ENCODE measurements at places on chromosomes 5 and 9.

GRCh38 chr5:171024084-171024483, 162.3 kb downstream of the RANBP17 start:
- no peak for DNase-seq

DNA sequence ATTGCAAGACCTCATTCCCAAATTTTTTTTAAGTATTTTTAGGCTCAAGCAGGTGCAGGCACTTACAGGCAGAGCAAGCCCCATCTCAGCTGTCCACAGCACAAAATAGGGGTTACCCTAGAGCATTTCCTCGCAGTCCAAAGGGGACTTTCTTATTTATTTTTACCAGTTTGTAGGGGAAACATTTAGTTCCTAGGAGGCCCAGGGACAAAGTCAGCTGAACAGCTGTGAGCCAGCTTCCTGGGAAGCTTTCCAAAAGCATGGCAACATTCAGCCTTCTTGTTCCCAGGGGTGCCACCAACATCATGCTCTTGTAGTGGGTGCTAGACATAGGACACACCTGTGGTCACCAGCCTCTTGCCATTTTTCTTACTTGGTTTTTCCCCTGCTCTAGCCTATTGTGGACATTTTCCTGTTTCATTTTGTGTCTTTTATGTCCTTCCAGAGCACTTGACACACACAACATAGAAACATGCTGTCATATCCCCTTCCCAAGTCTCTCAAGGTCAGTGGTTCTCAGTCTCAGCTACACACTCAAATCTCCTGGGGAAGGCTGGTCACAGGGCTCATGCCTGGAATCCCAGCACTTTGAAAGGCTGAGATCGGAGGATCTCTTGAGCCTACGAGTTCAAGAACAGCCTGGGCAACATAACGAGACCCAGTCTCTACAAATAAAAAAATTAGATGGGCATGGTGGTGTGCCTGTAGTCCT, 38.2 kb downstream of the HAVCR1 start:
- DNase-seq: no peak

DNA sequence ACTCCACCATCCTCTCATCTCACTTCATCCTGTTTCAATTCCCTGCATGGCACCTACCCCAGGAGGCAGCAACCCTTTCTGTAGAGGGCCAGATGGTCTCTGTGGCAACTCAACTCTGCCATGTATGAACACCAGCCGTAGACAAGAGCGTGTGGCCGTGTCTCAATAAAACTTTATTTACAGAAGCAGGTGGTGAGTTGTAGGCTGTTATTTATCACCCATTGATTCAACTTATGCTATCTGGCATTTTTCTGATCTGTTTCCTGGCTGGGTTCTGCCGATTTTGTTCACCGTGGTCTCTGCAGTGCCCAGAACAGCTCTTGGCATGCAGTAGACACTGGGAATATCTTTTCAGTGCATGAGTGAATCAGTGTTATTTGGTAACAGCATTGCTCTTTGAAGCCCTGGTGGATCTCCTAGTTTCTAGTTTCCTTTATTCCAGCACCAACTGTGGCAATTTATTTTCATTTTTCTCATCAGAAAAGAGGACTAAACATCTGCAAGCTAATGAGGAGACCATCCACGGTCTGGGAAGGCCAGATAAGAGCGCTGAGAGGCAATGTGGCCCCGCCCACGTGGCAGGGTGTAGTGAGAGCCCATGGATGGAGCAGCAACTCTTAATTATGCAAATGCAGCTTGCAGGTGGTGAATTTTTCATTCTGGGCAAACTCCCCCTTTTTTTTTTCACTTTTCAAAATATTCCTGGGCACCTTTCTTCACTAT, 77.9 kb downstream of the CTSL start:
- DNase-seq: no peak

GRCh38 chr5:113142186-113142585, 165.6 kb downstream of the DCP2 start:
- DNase-seq: no peak

DNA sequence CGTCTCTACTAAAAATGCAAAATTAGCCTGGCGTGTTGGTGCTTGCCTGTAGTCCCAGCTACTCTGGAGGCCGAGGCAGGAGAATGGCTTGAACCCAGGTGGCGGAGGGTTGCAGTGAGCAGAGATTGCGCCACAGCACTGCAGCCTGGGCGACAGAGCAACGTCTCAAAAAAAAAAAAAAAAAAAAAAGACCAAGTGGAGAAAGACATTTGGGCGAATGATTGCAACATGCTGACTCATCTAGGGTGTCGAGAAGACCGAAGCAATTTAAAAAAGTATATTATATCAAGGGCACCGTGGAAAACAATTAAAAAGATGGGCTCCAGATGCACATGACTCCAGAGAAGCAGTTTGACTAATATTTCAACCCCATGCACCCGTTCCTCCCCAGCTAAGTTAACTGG, 9.2 kb downstream of the KLF4 start:
- peak; percentile 69 for DNase-seq

DNA sequence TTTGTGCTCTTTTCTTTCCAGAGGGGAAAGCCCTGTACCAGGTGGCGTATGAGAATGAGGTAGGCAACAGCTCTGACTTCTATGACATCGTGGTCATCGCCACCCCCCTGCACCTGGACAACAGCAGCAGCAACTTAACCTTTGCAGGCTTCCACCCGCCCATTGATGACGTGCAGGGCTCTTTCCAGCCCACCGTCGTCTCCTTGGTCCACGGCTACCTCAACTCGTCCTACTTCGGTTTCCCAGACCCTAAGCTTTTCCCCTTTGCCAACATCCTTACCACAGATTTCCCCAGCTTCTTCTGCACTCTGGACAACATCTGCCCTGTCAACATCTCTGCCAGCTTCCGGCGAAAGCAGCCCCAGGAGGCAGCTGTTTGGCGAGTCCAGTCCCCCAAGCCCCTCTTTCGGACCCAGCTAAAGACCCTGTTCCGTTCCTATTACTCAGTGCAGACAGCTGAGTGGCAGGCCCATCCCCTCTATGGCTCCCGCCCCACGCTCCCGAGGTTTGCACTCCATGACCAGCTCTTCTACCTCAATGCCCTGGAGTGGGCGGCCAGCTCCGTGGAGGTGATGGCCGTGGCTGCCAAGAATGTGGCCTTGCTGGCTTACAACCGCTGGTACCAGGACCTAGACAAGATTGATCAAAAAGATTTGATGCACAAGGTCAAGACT, 10.3 kb downstream of the PCYOX1L start:
- no peak for DNase-seq

DNA sequence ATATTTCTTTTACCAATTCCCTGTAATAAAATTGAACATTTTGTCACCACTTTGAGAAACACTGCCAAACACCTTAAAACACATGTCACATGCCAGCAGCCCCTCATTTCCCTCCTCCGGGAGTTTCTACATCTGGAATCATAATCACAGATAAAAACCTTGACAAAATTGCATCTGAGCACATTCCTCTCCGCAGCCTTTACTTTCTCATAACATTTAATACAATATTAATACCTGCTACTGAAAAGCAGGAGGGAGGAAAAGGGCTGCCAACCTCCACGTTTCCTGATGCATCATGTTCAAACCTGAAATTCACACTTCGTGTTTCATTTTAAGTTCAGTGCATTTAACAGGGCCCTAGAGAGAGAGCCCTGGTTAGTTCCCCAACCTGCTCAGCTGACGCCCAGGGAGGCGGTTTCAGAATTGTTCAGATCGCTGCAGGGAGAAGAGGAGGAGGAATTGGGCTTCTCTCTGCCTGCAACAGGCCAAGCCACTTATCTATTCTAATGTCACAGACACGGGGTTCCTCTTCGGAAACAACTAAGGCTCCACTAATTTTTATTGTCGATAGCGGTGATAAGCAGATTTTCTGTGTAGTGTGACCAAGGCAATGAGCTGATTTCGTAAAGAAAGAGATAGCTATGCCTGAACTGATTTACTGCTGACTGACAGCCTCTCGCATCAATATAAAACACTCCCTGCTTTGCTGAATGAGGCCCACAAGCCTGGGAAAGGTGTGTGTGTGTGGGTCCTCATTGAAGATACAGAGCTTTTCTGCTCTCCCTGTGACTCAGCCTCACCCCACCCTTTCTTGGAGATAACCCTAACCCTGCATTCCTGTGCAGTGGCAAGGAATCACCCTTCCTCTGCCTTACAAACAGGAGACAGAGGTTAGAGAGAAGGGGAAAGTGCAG, 4.9 kb upstream of the LHX2 start:
- DNase-seq: no peak

DNA sequence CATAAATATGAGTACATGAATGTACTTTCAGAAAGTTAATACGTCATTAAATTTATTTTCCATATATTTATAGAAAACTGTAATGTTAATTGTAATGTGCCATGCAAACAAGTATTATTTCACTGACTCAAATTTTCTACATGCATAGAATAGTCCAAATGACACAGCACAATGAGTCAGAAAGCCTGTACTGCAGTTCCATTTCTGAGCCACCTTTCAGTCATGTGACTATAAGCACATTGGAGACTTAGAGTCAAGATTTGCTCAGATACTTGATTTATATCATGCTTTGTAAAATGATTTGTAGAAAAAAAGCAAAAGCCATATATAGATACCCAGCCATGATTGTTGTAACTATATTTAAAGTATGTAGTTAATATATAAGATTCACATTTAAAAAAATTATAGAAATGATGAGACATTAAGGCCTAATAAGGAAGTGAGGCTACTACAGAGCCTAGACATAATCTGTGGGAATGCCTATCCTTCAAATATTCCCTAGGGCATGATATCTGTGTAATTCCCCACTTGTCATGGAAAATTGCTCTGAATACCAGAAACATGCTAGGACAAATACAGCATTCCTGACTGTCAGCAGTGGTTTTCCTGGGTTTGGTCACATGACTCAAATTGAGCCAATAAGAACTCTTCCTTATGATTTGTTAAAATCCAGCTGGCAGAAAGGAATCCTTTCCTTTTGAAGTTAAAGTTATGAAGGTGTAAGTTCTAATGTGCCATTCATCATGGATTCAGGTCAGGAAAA, 50.0 kb downstream of the PTPRD start:
- peak; percentile 29 for DNase-seq

DNA sequence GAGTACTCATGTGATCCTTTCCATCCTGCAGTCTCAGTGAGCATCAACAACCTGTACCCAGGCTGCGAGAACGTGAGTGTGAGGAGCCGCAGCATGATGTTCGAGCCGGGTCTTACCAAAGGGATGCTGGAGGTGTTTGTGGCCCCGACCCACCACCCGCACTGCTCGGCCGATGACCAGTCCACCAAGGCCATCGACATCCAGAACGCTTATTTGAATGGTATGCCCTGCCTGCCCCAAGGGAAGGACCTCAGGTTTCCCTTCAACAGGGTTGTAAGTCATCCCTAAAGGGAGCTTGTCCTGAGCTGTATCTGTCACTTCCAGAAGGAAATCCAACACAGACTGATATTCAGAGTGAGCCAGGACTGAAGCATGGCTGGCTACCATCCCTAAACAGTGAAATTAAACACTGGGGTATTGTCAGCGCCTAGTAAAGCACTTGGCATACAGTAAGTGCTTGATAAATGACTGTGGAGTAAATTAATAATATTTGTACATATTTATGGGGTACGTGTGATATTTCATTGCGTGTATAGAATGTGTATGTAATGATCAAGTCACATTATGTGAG, 39.3 kb upstream of the CTSL start:
- DNase-seq: no peak

DNA sequence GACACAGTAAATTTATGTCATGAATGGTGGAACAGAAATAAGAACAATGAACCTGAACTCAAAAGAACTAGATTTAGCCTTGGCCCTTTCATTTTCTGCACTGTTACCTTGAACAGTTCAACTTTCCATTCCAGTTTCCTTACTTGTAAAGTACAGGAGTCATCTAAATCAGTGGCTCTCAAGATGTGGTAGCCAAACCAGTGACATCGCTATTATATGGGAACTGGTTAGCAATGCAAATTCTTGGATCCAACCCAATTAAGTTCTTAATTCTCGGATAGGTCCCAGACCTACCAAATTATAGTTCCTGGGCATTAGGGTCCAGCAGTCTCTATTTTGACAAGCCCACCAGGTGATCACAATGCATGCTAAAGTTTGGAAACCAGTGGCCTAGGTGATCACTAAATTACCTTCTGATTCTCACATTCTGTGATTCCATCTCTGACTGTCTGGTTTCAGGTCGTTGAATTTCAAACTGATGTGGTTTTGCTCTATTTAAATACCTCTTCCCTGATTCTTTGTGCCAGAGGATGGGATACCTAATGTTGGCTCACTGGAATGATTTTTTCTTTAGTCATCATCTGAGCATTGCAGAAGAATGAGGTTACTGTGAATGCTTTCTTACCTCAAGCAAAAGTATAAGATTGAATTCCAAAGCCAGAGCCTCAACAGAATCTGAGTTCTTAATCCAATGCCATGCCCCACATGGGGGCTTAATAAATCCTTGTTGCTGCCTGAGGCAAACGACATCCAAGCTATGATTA, 253.8 kb downstream of the ENC1 start:
- DNase-seq: peak; percentile 90

- no peak for DNase-seq
Observed at GRCh38 chr5:61732796-61733195, 400.7 kb downstream of the ZSWIM6 start.

Data from HT1080 (cell line).